ENCODE measurements at places on chromosomes 1 and 21.

DNA sequence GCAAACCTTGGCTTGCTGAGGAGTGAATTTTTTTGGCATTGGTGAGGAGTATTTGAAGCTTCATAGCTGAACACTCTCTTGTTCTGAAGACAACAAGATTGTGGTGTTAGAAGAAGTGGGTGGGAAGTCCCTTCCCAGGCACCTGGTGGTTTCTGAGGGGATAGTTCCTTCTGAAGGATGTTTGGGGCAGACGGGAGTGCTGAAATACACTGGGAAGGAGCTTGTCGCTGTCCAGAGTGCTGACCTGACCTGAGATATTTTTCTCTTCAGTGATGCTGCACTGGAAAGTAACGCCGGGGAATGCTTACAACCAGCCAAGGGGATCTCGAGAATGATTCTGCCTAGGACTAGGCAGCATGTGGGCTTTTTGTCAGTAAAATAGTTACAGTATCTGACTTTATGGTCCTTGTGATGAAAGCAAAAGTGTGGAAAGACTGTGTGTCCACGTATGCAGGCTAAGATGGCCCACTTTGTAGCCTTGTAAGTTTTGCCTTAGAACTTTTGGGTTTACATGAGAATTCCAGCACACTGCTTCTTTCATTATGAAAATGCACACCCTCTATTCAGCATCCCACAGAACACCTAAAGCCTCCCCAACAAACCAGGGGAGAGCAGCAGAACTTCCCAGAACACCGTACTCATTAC is 33.1 kb upstream of the NFASC start:
- DNase-seq, result peak; percentile 56

- peak; percentile 88 for DNase-seq
These were observed 9.2 kb downstream of the FCMR start for GRCh38 chr1:206912445-206913095.

DNA sequence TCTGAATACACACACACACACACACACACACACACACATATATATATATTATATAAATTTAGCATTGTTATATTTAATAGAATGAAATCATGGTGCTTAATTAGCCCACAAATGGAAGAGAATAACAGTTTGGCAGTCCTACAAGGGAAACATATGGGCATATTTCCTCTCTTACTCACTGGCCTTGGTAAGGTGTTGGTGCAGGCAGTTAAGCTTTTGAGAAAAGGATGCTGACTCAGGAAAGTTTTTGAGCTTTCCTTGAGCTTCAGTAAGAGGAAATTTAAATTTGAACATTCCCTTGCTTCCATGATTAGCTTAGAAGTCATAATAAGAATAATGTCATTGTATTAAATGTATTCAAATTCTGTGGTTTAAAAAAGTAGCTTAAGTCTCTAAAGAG is 37.0 kb upstream of the B3GALT5 start:
- no peak for DNase-seq

GRCh38 chr1:205259324-205259832 is 31.6 kb downstream of the TMCC2 start:
- peak; percentile 37 for DNase-seq

GRCh38 chr1:16918371-16918770 is 3.4 kb upstream of the CROCC start:
- DNase-seq, result no peak

DNA sequence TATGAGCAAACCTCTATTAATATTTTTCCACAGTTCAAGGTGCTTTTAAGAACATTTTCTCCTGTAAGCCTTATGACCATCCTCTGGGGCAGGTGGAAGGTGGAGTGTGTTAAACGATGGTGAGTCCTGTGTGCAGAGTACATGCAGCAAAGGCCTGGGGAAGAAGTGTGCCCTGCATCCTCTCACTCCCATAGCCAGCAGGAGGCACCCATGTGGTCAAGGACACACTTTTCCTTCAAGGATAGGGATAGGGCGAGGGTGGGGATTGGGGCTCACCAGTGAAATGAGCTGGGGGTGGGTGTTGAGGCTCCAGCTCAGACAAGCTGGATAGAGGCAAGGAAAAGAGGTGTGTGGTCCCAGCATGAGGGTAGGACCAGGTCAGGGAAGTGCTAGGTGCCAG is 120.8 kb upstream of the KCNE2 start:
- no peak for DNase-seq

- DNase-seq, result no peak
These were observed 789.9 kb downstream of the USP25 start for GRCh38 chr21:16519644-16520043.

DNA sequence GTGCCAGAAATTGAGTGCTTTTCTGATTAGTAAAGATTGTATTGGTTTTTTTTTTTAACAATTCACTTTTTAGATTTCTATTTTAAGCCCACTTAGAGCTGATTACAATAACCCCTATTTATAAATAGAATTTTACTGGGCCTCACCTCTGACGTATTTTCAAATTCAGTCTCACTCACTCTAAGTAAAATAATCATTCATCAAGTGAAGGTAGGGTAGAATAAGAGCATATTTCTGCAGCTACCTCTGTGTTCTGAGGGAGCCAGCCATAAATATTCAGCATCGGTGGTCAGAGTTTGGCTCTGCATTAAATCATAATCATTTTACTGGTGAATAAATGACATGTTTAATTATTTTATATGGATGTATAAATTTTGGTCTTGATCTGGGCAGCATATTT is 95.8 kb upstream of the UBE2U start:
- DNase-seq, result no peak

- DNase-seq, result no peak
These were observed 40.3 kb downstream of the EPHA2 start for GRCh38 chr1:16115468-16115983.

- DNase-seq, result no peak
These were observed 9.6 kb upstream of the DUSP12 start for GRCh38 chr1:161739865-161740566.

- no peak for DNase-seq
These were observed 182.5 kb upstream of the JUN start for GRCh38 chr1:58966103-58966916.

GRCh38 chr1:51667561-51667960 is 50.7 kb downstream of the OSBPL9 start:
- no peak for DNase-seq

DNA sequence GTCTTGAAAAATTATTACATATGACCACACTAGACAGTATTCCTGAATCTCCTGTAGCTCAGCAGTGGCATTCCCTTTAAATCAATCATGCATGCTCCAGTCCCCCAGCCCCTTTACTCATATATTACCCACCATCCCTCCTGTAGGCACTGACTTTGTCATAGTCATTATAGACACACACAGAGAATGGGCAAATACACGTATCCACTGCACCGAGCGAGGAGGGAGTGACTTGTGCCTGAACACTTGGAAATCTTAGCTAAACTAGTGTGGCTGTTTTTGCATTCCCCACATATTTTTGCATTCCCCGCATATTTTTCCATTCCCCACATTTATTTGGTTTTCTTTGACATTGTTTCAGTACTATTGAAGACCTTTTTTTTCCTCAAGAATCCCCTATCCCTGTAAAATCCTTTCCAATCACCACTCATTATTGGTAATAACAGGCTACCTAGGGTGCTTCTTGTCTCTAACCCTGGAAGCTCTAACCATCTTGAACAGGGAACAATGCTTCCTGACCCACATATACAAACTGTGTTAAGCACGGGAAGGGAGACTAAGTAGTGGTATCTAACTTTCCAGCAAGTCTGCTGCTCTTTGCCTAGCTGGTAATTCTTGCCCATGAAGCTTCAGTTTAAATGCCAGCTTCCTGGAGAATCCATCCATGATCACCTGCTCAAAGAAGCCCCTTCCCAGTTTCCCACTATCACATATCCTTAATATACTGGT is 534.4 kb upstream of the CAMK1G start:
- DNase-seq, result no peak

DNA sequence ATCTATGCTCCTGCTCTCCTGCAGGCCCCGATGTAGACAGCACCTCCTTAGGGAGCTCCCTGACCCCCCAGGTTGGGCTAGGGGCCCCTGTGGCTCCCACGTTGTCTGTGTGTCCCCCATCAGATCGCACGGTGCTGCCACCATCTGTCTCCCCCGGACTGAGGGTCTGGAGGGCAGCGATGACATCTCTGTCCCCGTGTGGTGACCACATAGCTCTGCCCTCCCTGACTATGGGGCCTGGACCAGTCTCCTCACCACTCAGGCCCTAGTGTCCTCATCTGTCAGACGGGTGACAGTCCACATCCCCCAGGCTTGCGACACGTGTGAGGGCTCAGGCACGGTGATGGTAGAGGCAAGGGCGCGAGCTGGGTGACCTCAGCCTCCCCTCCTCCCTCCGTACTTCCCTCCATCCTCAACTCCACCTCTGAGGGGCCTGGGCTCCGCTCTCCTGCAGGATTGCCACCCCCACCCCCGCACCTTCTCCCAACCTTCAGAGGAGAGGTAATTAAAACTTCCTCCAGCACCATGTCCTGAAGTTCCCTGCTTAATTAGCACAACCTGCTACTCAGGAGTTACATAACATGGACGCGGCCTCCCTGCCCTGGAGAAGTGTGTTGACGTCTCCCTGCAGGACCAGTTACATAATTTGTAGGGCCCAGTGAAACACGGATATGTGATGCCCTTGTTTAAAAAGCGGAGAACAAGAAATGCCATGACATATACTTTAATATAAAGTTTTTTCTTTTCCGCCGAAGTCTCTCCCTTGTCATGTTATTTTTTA is 288.2 kb downstream of the PTPRU start:
- no peak for DNase-seq

DNA sequence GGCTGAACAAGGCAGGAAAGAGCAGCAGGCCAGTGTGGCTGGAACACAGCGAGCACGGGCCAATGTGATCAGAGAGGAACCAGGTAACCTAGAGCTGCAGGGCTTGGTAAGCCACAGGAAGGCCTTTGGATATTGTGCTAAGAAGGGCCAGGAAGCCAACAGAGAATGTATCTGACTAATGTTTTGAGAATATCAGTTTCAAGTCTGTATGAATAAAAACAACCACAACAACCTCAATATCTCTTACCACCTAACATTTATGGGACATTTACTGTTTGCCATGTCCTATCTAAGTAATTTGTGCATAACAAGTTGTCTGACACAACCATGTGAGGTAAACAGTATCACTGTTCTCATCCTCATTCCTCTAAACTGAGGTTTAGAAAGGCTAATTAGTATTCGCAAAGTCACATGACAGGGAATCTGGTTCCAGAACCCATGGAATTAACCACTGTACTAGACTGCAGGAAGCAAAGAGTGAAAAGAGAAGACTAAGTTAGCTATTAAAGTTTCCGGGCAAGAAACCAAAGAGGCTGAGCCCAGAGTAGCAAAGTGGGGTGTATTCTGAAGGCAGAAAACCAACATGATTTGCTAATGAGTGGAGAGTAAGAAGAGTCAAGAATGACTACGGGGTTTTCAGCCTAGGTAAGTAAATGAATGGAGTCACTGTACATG is 38.9 kb downstream of the SPRTN start:
- peak; percentile 31 for DNase-seq

DNA sequence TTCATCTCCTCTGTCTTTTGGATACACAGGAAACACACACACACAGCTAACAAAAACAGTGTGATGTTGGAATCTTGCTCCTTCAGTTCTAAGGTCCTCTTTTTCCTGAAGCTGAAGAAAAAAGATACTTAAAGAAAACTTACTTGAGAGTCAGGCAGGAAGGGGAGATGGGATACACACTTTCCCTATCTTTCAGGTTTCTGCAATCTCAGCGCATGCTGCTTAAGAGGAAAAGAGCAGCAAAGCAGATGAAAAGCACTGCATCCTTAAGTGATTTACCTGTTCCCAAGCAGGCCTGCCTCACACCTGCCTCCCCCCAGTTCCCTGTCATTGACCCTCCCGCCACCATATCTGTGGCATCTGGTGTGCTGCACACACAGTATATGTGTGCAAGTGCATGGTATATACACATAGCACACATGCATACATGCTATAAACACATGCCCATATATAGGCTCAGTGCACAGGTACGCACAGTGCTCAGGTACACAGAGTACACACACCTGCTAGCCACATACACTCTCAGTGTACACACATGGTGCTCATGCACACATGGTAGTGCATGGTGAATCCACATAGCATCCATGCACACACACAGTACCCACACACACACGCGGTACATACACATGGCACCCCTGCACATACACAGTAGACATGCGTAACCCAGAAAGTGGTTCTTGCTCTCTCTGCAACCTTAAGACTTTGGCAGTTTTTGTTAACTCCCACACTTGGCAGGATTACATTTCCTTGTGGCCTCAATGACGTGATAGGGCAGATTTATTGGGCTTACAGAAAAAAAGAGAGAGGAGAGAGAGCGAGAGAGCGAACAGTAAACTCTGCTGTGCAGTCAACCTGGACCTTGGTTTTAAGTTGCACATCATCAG is 166.9 kb downstream of the TOMM20 start:
- no peak for DNase-seq

- no peak for DNase-seq
These were observed 57.4 kb upstream of the PAXBP1 start for GRCh38 chr21:32828908-32829307.

- no peak for DNase-seq
These were observed 55.2 kb downstream of the ATP1B1 start for GRCh38 chr1:169161496-169162194.

DNA sequence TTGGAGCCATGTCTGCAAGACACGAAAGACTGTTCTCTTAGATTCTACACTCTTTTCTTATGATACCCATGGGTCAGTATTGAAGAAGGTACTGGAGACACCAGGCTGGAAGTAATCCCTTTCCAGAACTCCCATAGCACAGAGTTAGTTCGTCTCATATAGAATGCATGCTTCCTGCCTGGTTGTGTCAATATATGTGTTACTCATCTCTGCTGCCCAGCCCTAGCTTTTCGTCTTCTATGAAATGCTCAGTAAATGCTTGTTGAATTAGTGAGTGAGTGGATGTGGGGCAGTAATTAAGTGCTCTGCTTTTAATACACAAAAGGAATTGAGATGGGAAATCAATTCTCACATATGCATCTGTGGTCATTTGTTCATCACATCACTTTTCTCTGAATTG is 32.1 kb downstream of the ADCY10 start:
- DNase-seq, result no peak

GRCh38 chr1:71706029-71706671 is 576.2 kb downstream of the NEGR1 start:
- DNase-seq, result no peak

DNA sequence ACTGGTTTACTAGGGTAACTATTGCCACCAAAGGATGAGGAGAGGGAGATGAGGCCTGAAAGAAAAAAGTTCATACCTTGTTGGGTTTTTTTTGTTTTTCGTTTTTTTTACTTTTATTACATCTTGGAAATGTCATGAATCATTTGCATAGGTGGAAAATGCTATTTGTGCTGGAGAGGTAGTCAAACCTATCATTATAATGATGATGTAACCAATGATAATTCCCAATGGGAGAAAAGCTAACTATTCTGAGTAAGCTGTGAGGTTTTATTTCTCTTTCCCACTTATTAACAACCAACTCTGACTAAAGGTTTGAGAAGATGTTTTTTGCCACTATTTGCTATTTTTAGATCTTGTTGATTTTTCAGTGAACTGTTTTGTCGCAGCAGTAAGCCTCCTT is 29.0 kb downstream of the SH3GLB1 start:
- DNase-seq, result no peak

GRCh38 chr1:30718091-30718635 is 5.2 kb downstream of the MATN1 start:
- peak; percentile 98 for DNase-seq
